ENCODE measurements at places on chromosomes 4 and X. TPM values are rescaled to one million over a fixed set of nuclear protein-coding genes. Genes with fewer than 3 reads are reported as not detected.

GAGE2A gene
- not detected for total RNA-seq

GPR82 gene
- total RNA-seq: not detected

RAB28 gene
- total RNA-seq: 46.8 TPM

CXCL10 gene
- 1.4 TPM for total RNA-seq

NUDT10 gene
- total RNA-seq: 13.7 TPM

FATE1 gene
- total RNA-seq: not detected

PPP4R3C gene
- not detected for total RNA-seq

HAND2 gene
- 0.33 TPM for total RNA-seq

UXT gene
- 41.6 TPM for total RNA-seq

CYLC1 gene
- not detected for total RNA-seq

Measured in camera-type eye (tissue), 1 donor.